ENCODE measurements at places on chromosomes 7 and 10. TPM values are rescaled to one million over a fixed set of nuclear protein-coding genes. Genes with fewer than 3 reads are reported as not detected.

The STEAP1B gene
- 0.91 TPM for total RNA-seq

The CTNNA3 gene
- 66.2 TPM for total RNA-seq

The ZNF853 gene
- total RNA-seq: 10.4 TPM

The AKR1D1 gene
- total RNA-seq: not detected

The SKIDA1 gene
- total RNA-seq: 0.34 TPM

The CLDN4 gene
- not detected for total RNA-seq

Measured in psoas muscle (tissue), 8 donors.